ENCODE measurements at places on chromosomes 3 and 15.

DNA sequence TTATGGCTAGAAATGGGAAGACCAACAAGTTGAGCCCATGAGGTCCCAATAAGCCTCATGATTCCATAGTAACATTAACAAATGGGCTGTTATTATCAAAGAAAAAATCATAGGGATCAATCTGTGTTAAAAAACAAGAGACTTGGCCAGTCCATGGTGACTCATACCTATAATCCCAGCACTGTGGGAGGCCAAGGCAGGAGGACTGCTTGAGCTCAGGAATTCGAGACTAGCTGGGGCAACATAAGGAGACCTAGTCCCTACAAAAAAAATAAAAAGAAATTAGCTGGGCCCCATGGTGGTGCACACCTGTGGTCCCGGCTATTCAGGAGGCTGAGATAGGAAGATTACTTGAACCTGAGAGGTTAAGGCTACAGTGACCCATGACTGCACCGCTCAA is 124.8 kb downstream of the DMXL2 start:
- ATAC-seq: no peak

DNA sequence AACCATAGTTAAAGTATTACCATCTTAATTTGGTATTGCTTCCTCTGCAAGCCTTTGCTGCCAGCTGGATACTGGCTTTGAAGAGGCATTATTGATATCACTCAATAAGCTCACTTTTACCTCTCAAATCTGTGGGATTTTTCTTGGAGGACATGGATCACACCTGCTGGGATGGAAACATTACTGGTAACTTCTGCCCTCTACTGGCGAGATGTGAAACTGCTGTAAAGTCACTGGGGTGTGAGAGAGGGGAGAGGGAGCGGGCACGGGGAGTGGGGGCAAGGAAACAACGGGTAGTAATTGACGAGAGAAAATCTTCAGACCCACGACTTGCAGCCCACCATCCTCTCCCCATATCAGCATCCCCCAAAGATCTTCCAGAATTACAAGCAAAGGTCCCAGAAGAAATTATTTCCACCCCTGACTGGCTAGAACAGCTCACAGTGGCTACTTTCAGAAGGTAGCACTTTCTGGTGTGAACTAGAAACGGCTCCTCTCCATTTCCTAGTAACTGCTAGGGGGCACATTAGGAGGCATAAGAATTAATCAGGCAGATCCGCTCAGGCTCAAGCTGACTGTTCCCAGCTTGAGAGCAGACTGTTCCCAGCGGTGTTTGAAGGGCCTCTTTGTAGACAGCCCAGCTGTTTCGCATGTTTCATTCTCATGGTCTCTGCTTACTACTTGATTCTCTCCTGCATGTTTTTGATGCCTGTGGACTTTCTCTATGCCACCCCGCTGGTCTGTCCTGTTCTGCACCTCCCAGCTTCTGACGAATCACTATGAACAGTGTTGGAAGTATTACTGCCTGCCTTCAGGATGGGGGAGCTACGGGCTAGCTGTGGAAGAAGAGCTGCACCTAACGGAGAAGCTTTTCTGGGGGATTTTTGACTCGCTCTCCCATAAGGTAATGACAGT is 230.4 kb upstream of the CHRM5 start:
- no peak for ATAC-seq

GRCh38 chr3:16534640-16535262 is 21.3 kb upstream of the RFTN1 start:
- no peak for ATAC-seq

DNA sequence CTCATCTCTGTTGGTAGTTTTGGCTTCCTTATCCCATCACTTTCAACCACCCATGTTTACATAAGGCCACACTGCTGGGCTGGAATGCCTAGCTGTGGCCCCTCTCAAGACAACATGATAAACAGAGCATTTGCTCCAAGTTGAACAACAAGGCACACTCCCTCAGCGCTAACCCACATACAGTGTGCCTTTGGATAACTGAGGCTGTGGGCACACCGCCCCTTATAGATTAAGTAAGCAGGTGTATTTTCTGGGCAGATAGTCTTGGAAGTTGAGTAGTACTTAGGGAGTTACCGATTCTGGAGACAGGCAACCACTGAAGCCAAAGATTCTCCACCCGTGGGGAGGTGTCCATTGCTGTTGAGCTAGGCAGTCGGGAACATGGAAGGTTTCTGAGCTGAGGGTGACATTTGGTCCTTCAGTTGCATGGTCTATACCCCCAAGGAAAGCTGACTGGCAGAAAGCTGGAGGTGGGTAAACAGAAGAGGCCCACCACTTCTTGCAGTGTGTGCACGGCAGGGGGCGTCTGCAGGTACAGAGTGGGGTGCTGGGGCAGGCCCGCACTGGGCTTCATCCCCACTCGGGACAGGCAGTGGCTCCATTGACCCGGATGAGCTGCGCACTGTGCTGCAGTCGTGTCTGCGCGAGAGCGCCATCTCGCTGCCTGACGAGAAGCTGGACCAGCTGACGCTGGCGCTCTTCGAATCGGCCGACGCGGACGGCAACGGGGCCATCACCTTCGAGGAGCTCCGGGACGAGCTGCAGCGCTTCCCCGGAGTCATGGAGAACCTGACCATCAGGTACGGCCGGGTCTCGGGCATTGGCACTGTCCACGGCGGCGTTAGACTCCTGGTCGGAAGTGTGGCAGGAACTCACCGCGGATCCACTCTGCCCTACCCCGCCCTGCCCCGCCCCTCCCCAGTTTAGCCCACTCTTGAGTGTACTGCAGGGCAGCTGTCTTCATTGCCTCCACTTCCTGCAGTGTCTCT is 16.8 kb downstream of the NOX5 start:
- peak; percentile 64 for ATAC-seq

DNA sequence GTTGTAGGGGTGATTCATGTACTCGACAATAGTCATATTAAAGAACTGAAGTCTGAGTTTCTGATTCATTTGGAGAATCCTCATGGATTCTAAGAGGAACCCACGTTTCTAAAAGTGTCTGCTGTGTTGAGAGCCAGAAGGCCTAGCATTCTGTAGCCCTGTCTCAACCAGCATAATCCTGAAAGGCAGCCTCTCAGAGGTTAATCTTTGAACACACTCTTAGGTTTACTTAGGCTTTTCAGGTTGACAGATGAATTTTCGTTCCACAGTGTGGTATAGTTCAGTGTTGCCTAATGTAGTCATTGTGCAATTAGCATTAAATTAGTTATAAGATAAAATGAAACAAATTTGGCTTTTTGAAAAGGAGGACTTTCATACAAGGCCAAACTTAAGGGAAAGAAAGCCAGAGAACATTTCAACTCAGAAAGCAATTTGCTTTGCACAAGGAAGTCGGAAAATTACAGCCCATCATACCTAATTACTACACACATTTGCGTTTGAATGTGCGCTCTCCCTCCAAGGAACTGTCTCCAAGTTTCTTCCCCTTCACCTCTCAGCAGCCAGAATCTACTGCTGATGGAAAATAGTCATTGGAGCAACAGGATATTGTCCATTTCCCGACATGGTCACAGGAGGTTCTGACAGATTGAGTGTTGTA is 42.0 kb downstream of the AGBL1 start:
- ATAC-seq: no peak

DNA sequence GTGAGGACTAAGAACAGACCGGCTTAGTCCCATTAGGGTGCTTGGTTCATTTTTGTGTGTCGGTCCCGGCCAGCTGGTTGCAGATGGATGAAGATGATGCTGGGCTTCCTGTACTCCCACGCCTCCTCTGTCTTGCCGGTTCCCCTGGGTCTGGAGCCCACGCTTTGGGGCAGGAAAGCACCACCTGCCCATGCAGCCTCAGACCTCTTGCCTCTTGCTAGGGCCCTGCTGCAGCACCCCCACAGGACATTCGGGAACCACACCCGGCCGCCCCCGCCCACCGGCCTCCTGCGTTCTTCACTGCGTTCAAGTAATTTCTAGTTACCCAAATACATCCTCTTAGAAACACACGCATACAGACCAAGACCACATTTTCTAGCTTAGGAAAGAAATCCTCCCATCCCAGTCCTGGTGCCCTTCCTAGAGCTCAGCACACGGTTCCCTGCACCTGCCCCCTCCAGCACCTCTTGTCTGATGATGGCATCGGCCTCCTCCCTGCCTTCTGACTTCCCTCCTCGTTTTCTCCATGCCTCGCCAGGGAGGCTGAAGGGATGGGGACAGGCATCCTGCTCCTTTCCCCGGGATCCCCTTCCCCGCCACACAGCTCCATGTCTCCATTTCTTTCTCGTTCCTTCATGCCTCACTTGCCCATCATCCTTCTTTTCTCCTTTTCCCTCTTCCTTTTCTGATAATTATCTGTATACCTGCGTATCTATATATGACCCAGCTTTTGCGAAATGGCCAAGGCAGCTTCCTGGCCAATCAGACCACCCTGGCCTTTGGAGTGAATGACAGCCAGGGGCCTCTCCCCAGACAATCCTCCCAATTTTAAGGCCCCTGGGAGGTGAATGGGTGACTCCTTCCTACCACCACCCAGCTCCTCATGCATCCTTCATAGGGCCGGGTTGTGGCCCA is 30.9 kb downstream of the FAM3D start:
- no peak for ATAC-seq

- ATAC-seq: peak; percentile 64
These were observed 39.7 kb downstream of the SPATA12 start for GRCh38 chr3:57100046-57100695.

DNA sequence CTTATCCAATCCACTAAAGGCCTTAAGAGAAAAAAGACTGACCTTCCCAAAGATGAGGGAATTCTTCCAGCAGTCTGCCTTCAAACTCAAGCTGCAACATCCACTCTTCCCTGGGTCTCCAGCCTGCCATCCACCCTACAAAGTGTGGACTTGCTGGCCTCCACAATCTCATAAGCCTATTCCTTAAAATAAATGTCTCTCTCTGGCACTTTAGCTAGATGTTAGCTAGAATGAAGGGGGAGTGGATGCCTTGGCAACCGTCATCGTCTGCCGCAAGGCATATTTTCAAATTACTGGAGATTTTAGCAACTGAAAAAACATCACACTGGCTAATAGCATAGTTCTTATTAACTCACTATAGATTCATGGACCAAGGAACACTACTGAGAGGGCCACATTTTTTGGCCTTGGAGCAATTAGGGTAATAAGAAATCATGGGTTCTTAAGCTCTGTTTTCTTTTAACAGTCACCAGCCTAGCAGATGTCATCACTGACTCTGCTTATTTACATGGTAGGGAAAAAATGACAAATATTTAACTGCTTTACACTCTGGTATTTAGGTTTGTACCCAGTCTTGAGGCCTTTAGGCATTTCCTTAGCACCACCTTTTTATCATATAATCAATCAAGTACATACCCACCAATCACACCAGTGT is 245.3 kb downstream of the MYRIP start:
- no peak for ATAC-seq

GRCh38 chr3:169999433-169999832 is 32.8 kb downstream of the SEC62 start:
- ATAC-seq: peak; percentile 94

DNA sequence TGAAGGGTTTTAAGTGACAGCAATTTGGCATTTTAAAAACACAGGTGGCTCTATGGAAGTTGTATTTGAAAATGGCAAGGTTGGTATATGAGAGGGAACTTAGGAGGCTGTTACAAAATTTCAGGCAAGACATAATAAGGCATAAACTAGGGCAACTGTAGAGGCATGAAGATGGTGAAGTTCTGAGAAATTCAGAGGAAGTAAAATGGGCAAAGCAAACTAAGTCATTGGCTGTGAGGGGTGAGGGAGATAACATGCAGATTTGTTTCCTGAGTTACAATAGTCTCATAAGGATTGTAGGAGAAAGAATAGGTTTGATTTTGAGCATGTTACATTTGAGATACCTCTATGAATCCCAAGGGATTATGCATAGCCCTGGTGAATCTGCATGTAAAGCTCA is 302.9 kb upstream of the ARHGEF26 start:
- no peak for ATAC-seq

DNA sequence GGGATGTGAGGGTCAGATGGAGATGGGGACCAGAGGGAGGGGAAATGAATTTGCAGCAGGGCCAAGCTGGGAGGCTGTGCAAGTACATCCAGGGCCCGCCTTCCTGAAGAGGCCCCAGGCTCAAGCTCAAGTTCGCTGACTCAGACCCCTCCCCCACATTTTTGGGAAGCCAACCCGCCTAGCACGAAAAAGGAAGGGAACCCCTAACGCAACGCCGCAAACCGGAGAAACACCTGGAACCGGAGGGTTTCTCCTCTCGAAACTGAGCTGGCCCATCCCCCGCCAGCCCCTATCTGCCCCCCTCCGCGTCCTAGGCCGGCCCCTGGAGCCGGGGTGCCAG is 624 bp downstream of the AP3B2 start:
- no peak for ATAC-seq
